HFFc6 (cell line): ENCODE measurements at places on chromosomes 12 and 14.

DNA sequence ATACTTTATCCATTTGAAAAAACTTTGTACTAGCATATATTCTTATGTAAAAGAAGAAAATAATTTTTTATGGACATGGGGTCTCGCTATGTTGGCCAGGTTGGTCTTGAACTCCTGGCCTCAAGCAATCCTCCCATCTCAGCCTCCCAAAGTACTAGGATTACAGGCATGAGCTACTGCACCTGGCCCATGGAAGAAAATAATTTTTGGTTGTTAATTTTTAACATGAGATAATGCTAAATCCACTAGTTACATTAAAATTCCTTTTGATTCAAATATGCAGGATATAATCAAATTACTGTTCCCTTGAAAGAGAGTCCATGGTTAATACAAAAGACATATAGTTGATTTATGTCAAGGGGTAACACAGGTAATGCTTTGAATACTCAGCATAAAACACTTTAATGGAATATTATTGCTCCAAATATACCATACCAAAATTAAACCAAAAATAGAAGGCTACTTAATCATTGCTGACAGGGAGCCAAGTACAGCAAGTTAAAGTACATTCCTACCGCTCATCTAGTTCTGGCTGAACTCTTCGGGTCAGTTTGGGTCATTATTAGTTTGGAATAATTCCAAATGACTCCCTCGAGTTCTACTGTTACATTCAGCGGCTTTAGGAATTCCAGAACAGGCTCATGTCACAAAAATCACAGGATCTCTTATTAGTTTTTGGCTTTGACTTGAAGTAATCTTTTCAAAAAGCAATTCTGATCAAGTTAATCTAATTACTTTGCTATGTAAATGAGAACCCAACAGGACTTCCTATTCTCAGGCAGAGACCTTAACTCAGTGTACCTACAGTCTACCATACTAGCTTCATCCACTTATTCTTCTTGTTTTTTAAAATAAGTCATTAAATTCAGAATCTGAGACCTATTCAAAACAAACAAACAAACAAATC lies 6.1 kb downstream of the SOS2 start:
- peak; percentile 89 for DNase-seq

DNA sequence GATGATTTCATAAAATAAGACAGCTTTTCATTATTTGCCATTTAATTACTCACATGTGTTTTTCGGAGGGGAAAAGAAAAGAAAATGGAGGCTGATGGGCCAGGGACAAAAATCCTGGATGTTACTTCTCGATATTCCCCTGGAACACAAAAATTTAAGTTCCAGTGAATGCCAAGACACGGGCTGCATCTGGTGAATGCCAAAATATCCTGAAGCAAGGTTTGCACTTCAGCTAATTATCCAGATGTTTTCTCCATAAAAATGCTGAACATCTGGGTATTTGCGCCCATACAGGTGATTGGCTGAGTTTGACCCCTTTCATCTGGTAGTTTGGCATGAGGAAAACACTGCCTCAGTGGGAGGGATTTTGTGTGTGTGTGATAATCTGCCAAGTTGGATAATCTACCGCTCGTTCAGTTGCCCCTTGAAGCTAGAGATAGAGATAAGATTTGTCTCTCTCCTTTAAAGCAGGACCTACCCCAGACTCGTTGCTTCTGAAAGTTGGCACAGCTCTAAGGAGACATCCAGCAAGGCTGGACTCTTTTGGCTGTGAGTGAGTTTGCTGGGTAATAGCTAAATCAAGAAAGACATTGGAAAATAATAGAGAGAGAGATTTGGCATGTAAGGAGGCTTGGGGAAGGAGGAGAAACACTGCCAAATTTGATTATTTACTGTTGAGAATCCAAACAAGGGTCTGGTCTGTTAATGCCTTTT lies 390.0 kb downstream of the EGLN3 start:
- DNase-seq: no peak

DNA sequence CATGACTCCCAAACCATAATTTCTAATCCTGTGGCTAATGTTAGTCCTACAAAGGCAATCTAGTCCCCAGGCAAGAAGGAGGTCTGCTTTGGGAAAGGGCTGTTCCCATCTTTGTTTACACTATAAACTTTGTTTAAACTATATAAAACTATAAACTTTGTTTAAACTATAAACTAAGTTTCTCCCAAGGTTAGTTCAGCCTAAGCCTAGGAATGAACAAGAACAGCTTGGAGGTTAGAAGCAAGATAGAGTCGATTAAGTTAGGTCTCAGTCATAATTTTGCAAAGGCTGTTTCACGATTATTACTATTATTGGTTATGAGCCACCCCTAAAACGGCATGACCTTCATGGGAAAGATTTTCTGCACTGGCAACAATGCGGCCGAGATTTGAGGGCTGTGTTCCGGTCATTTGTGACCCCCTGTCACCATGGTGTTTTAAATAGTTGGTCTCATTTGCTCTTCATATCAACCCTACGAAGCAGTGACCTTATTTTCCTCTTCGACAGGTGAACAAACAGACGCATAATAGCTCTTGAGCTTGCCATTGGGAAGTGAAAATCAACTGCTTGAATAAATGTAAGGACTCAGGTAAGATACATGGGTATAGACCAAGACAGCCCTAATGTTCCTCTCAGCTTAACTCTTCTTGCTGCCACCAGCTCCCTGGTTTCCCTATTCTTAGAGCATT lies 322.6 kb upstream of the TMEM132C start:
- no peak for DNase-seq

DNA sequence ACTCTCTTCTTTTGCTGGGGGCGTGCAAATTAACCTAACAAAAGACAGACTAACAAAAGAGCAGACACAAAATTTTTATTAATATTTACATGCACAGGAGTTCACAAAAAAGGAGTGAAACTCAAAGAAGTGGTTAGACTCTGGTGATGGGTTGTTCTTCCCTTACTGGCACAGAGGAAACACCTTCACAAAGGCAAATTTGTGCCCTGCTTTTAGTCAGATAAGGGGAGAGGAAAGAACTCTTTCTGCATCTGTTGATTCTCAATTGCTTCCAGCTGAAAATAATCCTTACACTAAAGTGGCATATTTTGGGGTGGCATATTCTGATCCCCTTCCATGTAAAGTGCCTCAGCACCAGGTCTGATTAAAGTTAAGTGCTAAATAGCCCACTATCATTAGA lies 190.2 kb upstream of the AMIGO2 start:
- no peak for DNase-seq

DNA sequence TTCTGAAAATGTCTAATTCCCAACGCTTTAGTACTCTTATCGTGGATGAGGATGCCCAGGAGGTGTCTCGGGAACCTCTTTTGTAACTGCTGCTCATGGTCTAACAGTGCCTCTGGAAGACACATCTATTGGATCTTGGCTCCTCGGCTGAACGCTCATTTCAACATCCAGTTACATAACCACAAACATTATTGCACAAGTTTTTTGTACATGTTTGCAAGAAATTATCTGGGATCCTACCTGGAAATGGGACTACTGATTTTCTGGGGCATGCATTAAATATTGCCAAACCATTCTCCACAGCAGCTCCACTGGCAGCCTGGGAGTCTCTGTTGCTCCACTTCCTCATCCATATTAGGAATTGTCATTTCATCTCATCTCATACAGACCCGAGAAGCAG lies 117.5 kb upstream of the EVL start:
- no peak for DNase-seq

DNA sequence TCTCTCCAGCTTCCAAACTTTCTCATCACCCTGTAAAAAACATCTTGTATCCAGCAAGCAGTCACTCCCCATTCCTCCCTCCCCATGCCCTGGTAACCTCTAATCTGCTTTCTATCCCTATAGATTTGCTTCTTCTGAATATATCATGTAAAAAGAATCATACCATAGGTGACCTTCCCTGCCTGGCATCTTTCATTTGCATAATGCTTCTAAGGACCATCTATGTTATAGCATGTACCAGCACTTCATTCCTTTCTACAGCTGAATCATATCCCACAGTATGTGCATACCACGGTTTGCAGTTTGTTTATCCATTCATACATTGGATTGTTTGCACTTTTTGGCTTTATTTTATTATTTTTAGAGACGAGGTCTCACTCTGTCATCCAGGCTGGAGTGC lies 22.9 kb upstream of the VPS37B start:
- no peak for DNase-seq

DNA sequence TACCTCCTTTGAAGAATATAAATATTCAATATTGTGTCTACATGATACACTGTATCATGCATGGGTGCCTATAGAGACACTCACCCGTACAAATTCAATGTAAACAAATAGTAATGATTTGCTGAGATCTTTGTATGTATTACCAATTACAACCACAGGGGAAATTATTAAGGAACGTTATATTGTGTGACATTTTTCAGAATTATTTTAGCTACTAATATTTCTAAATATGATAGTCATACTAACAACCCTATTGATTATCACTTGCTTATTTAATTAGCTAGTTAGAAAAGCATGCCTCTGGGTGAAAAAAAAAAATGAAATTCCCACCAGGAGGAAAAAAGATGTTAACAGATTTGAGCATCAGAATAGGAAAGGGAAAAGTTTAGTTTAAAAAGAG lies 2.1 kb downstream of the SOX5 start:
- DNase-seq: no peak

DNA sequence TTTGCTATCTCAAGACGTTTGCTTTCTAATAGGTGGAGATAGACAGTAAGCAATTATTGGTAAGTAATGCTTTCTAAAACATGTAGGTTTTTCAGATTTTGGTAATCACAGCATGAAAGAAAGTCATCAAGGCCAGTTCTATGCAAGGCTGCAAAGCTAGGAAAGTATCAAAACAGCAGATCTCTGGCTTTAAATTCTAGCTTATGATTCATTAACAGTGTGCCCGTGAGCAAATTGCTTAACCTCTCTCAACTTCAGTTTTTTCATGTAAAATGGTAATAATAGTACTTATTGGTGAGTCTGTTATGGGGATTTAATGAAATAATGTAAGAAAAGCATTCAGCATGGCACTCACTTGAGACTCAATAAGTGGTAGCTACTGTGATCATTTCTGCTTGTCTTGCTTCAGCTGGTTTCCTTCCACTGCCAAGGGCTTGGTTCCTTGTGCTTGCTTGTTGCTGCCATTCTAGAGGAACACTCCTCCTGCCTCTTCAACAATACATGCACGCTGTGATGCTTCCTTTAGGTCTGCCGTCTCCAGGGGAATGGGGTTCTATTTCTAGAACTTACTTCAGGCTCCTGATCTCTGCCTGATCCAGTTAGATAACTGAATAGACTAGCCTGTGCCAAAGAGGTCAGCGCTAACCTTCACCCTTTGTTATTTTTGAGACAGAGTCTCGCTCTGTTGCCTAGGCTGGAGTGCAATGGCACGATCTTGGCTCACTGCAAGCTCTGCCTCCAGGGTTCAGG lies 88.4 kb downstream of the CAND1 start:
- no peak for DNase-seq

DNA sequence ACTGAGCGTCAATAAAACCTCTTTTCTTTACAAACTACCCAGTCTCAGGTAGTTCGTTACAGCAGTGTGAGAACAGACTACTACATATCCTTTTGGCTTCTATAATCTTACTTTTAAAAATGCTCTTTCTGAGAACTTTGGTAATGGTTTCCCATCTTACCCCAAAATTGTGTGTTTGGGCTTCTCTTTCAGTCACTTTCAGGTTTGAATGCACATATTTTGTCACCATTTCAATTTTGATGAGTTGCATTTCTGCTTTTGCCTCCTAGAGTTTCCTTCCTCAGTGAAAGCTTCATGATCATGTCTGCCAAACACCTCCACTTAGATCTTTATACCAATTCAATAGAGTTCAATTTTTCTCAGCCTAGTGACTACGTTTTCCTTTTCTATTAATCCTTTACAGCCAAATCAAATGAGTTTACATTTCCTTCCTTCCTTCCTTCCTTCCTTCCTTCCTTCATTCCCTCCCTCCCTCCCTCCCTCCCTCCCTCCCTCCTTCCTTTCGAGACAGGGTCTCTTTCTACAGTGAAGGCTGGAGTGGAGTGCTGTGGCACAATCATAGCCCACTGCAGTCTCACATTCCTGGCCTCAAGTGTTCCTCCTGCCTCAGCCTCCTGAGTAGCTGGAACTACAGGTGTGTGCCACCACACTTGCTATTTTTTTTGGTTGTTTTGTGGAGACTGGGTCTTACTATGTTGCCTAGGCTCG lies 124.9 kb downstream of the BCAT1 start:
- no peak for DNase-seq

GRCh38 chr12:54262403-54262925 lies 17.5 kb downstream of the CBX5 start:
- peak; percentile 71 for DNase-seq

GRCh38 chr12:25957793-25958427 lies 572 bp upstream of the RASSF8 start:
- DNase-seq: peak; percentile 85

DNA sequence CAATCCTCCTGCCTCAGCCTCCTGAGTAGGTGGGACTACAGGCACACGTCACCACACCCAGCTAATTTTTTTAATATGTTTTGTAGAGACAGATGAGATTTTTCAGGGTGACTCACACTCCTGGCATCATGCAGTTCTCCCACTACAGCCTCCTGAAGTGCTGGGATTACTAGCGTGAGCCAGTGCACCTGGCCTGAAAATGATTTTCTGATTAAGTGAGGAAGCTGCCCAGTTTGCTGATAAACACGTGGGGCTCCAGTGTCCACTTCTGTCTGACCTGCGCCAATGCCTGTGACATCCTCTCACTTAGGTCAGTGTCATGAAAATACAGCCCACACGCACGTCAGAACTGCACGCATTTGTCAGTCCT lies 37.0 kb upstream of the SFSWAP start:
- DNase-seq: no peak

DNA sequence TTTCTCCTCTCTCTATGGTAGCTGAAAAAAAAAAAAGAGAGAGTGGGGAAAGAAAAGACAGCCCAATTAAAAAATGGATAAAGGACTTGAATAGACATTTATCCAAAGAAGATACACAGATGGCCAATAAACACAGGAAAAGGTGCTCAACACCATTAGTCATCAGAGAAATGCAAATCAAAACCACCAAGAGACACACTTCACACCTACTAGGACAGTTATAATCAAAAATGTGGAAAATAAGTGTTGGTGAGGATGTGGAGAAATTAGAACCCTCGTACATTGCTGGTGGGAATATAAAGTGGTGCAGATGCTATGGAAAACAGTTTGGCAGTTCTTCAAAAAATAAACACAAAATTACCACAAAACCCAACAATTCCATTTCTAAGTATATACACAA lies 172.4 kb upstream of the GRIN2B start:
- DNase-seq: no peak

DNA sequence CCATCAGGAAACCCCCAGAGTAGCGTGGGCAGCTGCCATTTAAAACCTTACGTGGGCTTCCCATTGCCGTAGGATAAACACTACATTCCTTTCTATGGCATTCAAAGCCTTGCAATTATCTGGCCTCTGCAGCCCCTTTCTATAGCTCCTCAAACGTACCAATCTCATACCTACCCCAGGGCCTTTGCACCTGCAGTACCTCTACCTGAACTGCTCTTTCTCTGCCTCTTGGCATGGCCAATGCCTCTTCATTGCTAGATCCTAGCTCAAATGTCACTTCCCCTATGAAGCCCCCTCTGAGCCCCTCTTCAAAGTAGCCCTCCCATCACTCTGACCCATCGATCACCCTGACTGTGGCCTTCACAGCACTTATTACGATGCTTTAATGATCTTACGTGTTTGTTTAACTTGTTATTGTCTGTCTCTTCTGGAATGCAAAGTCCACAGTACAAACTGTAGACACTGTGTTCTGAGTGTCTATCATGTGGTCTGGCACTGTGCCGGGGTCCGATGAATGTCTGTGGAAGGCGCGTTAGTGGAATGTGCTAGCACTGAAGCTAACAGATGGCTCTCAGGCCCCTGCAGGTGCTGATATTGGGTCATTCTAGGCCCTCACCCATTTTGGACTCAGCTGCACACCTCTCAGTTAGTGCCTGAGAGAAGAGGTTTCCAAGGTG lies 157.3 kb upstream of the NOS1 start:
- DNase-seq: no peak
